GM23248 (cell line): ENCODE measurements at places on chromosomes 11 and 22. TPM values are rescaled to one million over a fixed set of nuclear protein-coding genes. Genes with fewer than 3 reads are reported as not detected.

DAGLA gene
- total RNA-seq: 1.3 and 2.3 TPM in 2 replicates

TRPM5 gene
- not detected in 2 replicates for total RNA-seq

RASGRP2 gene
- total RNA-seq: not detected in 2 replicates

SULT4A1 gene
- total RNA-seq: not detected in 2 replicates

WNT11 gene
- total RNA-seq: 0.63 TPM in 1 of 2 replicates, not detected in the other

SERPING1 gene
- 98.0 and 147 TPM in 2 replicates for total RNA-seq

YPEL4 gene
- total RNA-seq: 1.7 TPM in 1 of 2 replicates, not detected in the other

DNA sequence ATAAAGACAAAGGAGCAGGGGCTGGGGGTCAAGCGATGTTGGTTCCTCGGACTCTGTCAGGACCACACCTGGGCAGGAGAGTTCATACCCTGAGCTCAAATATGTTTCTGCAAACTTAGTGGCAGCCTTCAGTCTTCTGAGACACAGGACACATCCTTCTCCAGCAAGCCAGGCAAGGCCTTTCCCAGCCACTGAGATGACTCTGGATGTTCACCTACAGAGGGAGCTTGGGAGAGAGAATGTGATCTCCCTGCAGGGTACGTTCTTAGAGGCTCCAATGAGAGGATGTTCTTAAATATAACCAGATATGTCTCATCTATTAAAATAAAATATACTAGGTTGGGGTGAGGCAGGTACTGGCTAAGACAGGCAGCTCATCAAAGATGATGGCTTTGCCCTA lies 461.5 kb downstream of the OPCML start:
- H3K27ac ChIP-seq: no peak overlapping the region
- no peak for DNase-seq
- peaks cover 4% of the 10 kb centered on the region for H3K27me3 ChIP-seq

DNA sequence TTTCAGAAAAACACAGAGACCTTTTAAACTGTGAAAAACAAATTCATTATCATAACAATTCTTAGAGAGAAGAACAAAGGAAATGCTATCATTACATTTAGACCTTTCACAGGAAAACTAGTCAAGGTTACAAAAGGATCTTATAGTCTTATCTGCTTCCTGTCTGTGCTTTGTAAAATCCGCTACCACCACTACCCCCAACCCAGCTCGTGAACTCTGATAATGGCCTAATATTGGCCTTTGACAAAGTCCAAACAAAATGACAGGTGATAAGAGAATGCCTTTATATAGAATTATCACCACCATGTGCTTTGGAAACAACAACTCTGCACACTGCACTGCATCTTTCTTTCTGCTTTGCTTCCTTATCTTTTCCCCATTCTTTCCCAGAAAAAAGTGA lies 272.5 kb downstream of the SBF2 start:
- no peak overlapping the region for H3K27ac ChIP-seq
- no peak for DNase-seq
- no peak overlapping the region for H3K4me3 ChIP-seq
- no peaks in the 10 kb centered on the region for H3K27me3 ChIP-seq

GRCh38 chr11:116928102-116928777 lies 90.8 kb upstream of the APOA1 start:
- H3K27me3 ChIP-seq: no peaks in the 10 kb centered on the region
- no peaks in the 10 kb centered on the region for H3K36me3 ChIP-seq
- no peak for DNase-seq
- no peak overlapping the region for H3K27ac ChIP-seq
- peaks cover 16% of the 10 kb centered on the region for H3K4me1 ChIP-seq

- no peak overlapping the region for H3K27ac ChIP-seq
- no peaks in the 10 kb centered on the region for H3K27me3 ChIP-seq
- no peak overlapping the region for H3K4me3 ChIP-seq
- H3K36me3 ChIP-seq: no peaks in the 10 kb centered on the region
Measured at GRCh38 chr11:79570104-79570503, 129.3 kb upstream of the TENM4 start.

DNA sequence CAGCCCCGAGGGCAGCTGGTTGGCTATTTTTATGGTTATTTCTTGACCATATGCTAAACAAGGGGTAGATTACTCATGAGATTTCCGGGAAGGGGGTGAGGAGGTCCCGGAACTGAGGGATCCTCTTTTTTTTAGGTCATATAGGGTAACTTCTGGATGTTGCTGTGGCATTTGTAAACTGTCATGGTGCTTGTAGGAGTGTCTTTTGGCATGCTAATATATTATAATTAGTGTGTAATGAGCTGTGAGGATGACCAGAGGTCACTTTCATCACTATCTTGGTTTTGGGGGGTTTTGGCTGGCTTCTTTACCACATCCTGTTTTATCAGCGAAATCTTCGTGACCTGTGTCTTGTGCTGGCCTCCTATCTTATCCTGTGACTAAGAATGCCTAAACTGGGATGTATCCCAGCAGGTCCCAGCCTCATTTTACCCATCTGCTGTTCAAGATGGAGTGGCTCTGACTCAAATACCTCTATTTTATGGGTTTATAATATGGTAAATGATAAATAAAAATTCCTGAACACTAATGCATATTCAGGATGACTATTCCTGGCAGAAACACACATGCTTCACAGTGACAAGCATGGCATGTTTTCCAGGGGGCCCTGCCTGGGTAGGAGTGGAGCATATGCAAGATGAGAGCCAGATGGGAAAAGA lies 11.2 kb downstream of the KREMEN1 start:
- no peaks in the 10 kb centered on the region for H3K27me3 ChIP-seq
- no peak for DNase-seq
- no peak overlapping the region for H3K4me3 ChIP-seq
- H3K36me3 ChIP-seq: no peaks in the 10 kb centered on the region
- 0 out of 2 replicates have a peak, but pooled peaks cover 9% of the 10 kb centered on the region for H3K4me1 ChIP-seq

GRCh38 chr11:120403966-120404365 lies 67.8 kb downstream of the ARHGEF12 start:
- peaks cover 29% of the 10 kb centered on the region for H3K4me1 ChIP-seq
- H3K27ac ChIP-seq: no peak overlapping the region
- no peaks in the 10 kb centered on the region for H3K27me3 ChIP-seq
- no peak overlapping the region for H3K4me3 ChIP-seq

DNA sequence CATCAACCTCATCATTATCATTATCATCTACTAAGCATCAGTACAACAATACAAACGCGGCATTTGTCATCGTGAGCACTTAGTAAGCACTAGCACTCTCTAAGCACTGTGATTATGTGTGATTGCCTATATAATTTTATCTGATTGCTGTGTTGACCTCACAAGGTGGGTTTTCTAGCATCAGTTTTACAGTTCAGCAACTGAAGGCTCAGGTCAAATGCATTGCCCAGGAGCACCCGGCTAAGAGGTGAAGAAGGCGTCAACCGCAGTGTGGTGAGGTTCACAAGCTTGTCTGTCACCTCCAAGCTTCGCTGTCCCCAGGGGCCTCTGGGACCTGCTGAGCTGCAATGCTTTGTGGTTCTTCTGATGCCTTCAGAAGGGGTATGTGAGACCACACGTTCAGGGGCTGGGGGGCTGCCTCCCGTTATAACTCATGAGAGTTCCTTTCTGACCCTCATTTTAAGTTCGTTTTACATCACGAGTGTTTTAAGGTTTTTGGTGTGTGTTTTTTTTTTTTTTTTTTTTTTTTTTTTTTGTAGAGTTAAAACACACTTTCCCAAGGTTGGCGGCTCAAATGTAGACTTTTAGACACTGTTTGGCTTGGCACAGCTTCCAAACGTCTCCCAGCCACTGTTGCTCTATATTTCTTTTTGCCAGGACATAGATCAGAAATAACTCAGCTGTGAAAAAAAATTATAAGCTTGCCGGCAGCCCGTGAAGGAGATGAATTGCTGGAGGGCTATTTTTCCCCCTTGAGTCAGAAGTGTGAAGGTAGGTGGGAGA lies 33.8 kb upstream of the SCUBE1 start:
- H3K4me1 ChIP-seq: no peaks in the 10 kb centered on the region
- peaks cover 43% of the 10 kb centered on the region for H3K27me3 ChIP-seq

GRCh38 chr11:3207526-3208189 lies 11.0 kb downstream of the MRGPRG start:
- H3K27ac ChIP-seq: no peak overlapping the region
- no peak overlapping the region for H3K4me3 ChIP-seq
- no peaks in the 10 kb centered on the region for H3K36me3 ChIP-seq
- no peak for DNase-seq

GRCh38 chr11:64216879-64217278 lies 9.1 kb downstream of the TRPT1 start:
- no peaks in the 10 kb centered on the region for H3K27me3 ChIP-seq
- H3K4me3 ChIP-seq: no peak overlapping the region
- H3K27ac ChIP-seq: no peak overlapping the region
- no peaks in the 10 kb centered on the region for H3K36me3 ChIP-seq
- H3K4me1 ChIP-seq: peaks cover 11% of the 10 kb centered on the region
- no peak for DNase-seq

DNA sequence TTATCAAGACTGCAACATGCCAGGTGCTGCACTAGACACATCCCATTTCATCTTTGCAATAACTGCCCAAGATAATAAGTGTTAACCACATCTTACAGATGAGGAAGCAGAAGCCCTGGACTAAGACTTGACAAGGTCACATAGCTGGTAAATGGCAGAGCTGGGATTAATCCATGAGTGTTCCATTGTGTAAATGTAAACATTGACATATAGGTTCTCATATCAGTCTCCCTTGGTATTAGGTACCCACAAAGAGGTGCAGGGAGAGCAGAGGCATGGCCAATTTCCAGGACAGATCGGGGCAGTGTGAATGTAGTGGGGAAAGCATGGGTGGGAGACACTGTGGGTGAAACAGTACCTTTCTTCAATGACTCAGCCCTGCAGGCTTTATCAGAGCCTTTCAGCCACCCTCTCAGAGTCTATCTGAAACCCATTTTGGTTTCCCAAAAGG lies 17.9 kb downstream of the MICAL2 start:
- H3K36me3 ChIP-seq: no peaks in the 10 kb centered on the region
- no peaks in the 10 kb centered on the region for H3K27me3 ChIP-seq
- DNase-seq: no peak
- H3K27ac ChIP-seq: no peak overlapping the region

GRCh38 chr11:10329935-10330334 lies 25.1 kb downstream of the ADM start:
- peak overlapping the region; percentile 55 for H3K27ac ChIP-seq
- 0 out of 2 replicates have a peak overlapping the region, but pooled peaks have one; percentile 18 for H3K4me3 ChIP-seq
- peak; percentile 92 for DNase-seq
- H3K27me3 ChIP-seq: no peaks in the 10 kb centered on the region

- H3K27me3 ChIP-seq: no peaks in the 10 kb centered on the region
- no peak overlapping the region for H3K27ac ChIP-seq
- H3K4me3 ChIP-seq: no peak overlapping the region
- H3K4me1 ChIP-seq: peaks cover 6% of the 10 kb centered on the region
- peak; percentile 37 for DNase-seq
Measured at GRCh38 chr11:119427279-119427678, 4.3 kb upstream of the THY1 start.

DNA sequence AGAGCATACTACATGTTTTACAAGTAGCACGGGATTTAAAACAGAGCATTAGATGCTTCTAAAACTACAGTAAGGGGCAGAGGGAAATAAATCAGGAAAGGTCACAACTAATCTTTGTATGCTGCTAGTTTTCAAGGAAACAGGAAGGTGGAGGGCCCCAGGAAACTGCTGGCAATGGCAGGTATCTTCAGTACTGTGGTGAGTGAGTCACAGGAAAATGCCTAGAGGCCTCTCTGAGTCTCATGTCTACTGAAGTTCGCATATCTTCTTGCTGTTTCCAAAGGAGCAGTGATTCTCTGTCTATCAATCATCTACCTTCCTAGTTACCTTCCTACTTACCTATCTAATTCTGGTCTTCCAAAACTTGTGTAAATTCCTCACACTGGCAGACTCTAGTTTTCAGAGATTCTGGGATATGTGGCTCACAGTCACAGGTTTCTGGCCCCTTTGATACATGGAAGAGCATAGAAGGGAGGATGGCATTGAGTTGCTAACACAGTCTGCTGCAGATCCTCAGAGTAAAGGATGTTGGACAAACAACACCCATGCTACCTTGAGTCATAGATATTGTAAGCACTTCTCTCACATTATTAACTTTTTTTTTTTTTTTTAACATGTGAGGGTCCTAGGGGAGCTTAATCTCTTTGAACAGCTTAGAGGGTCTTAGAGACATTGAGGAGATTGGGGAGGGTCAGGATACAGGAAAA lies 58.8 kb upstream of the SYN3 start:
- DNase-seq: peak; percentile 51
- H3K27ac ChIP-seq: no peak overlapping the region
- H3K4me3 ChIP-seq: no peak overlapping the region
- peaks cover 3% of the 10 kb centered on the region; the same call in 1 of the 2 replicates for H3K27me3 ChIP-seq

GRCh38 chr11:93850594-93851018 lies at the start of gene VSTM5:
Gene VSTM5 (minus strand): TSS chr11:93850618. CDS start chr11:93850502, 116 bp downstream.
- peaks cover 3% of the 10 kb centered on the region; the same call in 1 of the 2 replicates for H3K4me1 ChIP-seq
- DNase-seq: no peak
- no peaks in the 10 kb centered on the region for H3K36me3 ChIP-seq

- peaks cover 5% of the 10 kb centered on the region; the same call in 1 of the 2 replicates for H3K36me3 ChIP-seq
- H3K27ac ChIP-seq: peak overlapping the region; percentile 90
- peak; percentile 88 for DNase-seq
- H3K4me3 ChIP-seq: peak overlapping the region; percentile 51
- H3K27me3 ChIP-seq: no peaks in the 10 kb centered on the region
Measured at GRCh38 chr11:86916330-86916729, 38.9 kb downstream of the FZD4 start.
